ENCODE measurements at places on chromosomes 4 and X.

- no peak for DNase-seq
Measured at GRCh38 chrX:105063743-105064142, 156.8 kb downstream of the TEX13A start.

DNA sequence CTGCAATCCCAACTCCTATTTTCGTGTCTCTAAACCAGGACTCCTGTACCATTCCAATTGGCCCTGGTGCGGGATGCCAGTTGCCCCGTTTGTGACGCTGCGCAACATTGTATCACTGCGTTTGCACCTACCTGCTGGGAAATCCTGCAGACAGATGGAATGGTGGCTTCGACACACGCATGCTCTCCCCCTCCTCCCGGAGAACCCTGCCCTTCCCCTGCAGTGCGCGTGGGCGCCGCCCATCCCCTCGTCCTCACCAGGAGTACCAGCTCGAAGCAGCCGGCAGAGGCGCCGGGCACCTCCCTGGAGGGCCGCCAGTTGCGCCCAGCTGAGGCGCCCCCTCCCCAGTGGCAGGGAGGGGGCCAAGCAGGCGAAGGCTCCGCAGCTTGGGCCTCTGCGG is 1.4 kb downstream of the DGKK start:
- DNase-seq = no peak

DNA sequence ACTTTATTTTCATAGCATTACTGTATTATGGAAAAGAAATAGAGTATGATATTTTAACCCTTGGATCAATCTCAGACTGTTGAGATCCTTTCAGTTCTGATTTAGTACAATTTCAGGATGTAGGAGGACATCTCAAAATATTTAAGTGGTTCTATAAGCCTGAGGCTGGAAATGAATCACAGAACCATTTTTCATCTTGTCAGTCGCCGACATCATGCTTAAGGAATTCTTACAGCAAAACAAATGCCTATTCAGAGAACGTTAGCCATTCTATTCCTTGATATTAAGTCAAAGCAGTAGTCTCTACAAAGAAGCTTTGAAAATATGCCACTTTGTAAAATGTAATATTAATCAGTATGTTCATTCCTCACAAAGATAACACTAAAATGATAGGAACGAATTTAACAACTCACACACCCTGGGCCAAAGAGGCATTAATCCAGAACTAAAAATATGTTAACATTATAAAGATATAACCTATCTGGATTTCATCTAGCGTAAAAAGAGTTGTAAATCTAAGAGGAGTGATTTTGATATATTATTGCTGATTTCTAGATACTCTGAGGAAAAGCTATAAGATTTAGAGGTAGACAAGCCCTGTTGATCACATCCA is 152.0 kb downstream of the GASK1B start:
- DNase-seq = no peak

GRCh38 chrX:4550018-4550417 is 836.6 kb upstream of the PRKX start:
- no peak for DNase-seq

DNA sequence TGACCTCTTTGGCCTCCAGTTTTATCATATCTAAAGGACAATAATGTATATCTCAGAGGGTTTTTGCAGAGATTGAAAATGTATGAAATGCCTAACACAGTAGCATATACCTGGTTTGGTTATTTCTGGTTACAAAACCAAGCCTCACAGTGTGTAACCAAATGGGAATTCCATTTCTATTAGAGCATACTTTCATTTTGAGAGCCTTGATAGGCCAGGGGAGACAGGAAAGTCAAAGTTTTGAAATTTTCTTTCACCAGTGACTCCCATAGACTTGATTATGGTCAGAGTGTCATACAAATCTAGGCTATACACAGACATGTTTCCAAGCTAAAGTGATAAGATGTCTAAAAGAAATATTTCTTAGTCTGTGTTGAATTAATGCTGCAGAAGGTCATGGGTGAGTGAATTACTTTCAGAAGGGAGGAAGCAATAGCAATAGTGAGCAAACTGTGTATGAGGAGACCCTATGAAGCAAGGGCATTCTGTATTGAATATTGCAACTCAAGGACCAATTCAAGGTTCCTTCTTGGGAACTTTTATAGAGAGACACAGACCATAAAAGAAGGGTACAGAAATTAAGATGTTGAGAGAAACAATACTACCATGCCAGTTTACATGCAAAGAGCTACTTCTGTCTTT is 151.1 kb downstream of the PDE5A start:
- no peak for DNase-seq
